Natural killer cell (primary cell): ENCODE measurements at places on chromosomes 13 and 19.

DNA sequence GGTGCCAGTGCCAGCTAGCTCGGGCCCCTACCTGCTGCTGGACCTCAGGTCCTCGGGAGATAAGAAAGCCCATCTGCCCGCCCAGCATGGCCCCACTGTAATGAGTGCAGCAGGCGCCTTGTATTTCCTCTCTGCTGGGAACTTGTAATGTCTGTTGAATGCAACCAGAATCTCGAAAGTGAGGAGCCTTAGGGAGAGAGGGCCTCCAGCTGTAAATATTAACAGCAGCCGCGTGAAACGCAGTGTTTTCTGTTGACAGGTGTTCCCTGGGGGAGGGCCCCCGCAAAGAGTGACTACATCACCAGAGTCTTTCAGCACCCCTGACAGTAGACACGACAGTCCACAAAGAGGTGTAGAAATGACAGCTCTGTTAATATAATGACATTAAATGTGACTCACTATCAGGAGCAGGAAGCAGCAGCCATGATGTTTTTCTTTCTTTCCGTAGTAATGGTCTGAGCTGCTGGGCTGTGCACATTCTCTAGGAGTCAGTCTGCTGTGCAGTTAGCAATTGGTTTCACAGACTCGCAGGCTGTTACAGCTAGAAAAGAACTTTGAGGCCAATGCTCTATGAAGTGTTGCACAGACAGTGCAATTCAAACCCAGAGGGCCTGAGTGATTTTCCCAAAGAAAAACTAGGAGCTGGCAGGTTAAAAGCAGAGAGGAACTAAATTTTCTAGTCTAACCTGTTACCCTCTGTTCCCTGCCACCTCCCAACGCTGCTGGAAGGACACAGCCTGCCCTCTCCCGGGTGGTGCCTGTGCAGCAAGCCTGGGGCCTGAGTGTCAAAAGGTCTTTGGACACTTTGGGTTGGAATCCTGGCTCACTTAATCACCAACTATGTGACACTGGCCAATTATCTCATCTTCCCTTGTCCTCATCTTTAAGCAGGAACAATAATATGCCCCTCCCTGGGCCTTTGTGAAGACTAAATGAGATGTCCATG is 58.6 kb upstream of the WASF3 start:
- H3K36me3 ChIP-seq = no peaks in the 10 kb centered on the region
- DNase-seq = no peak
- no peak overlapping the region for H3K27ac ChIP-seq
- no peaks in the 10 kb centered on the region for H3K4me1 ChIP-seq
- H3K4me3 ChIP-seq = no peak overlapping the region

- H3K27ac ChIP-seq = no peak overlapping the region
- no peaks in the 10 kb centered on the region for H3K4me1 ChIP-seq
- H3K4me3 ChIP-seq = no peak overlapping the region
- no peaks in the 10 kb centered on the region for H3K36me3 ChIP-seq
Observed at GRCh38 chr13:29435125-29435911, 160.2 kb downstream of the SLC7A1 start.

GRCh38 chr13:55013051-55013450 is 1984.4 kb downstream of the OLFM4 start:
- H3K27me3 ChIP-seq = no peaks in the 10 kb centered on the region
- H3K4me3 ChIP-seq = no peak overlapping the region
- H3K27ac ChIP-seq = no peak overlapping the region
- DNase-seq = no peak
- H3K4me1 ChIP-seq = no peaks in the 10 kb centered on the region

DNA sequence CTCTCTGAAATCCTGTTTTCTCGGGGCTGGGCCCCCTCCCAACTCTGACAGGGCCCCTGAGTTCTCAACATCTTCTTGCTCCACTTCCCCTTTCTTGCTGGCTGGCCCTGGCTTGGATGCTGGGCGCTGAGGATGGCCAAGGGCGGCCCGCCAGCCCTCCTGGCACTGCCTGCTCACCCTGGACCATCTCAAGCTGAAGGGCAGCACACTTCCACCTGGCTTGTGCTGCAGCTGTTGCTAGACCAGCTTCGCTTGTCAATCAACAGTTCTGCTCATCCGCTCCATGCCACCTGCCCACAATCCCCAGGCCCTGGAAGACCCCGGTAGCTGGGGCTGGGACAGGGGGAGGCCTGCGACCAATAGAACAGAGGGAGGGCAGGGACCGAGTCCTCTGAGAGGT is 6.9 kb upstream of the GMIP start:
- no peak overlapping the region for H3K4me3 ChIP-seq
- H3K27me3 ChIP-seq = no peaks in the 10 kb centered on the region
- H3K36me3 ChIP-seq = peaks cover 72% of the 10 kb centered on the region
- H3K27ac ChIP-seq = no peak overlapping the region

GRCh38 chr19:54428323-54429175 is 13.3 kb downstream of the TTYH1 start:
- peaks cover 17% of the 10 kb centered on the region for H3K27me3 ChIP-seq
- peaks cover 13% of the 10 kb centered on the region for H3K4me1 ChIP-seq
- no peak overlapping the region for H3K4me3 ChIP-seq
- no peak overlapping the region for H3K27ac ChIP-seq
